MV-4-11 (cell line): ENCODE measurements at places on chromosomes 5 and 9.

DNA sequence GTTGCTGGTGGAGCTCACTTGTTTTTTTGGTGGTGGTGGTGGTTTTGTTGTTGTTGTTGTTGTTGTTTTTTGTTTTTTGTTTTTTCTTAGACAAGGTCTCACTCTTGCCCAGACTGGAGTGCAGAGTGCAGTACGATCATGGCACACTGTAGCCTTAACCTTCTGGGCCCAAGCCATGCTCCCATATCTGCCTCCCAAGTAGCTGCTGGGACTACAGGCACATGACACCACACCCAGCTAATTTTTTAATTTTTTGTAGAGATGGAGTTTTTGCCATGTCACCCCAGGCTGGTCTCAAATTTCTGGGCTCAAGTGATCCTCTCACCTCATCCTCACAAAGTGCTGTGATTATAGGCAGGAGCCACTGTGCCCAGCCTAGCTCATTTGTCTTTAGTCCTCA, 53.5 kb downstream of the NUP214 start:
- no peak for DNase-seq

DNA sequence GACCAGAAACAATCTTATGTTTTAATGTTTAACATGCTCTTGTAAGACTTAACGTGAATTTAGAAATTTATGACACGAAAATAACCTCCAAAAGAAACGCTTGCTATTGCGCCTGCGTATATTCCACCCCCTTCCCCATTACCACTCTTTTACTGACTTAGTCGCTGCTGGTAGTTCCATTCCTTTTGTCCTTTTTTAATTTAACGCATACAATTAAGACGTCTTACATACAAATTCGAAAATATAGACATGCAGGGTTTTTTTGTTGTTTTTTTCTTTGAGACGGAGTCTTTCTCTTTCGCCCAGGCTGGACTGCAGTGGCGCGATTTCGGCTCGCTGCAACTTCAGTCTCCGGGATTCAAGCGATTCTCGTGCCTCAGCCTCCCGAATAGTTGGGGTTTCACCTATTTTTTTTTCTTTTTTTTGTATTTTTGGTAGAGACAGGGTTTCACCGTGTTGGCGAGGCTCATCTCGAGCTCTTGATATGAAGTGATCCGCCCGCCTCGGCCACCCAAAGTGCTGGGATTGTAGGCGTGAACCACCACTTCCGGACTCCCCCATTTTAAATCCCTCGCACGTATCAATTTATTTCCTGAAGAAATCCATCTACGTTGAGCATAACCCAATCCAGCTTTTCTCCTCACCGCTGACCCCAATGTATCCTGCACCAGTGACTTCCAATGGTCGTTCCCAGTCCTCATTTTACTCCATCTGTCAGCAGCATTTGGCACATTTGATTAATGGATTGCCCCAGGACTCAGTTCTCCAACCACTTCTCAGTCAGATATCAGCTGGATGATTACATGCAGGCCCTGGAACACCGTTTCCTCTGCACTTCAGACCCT, 684 bp upstream of the MED7 start:
- peak; percentile 53 for DNase-seq

DNA sequence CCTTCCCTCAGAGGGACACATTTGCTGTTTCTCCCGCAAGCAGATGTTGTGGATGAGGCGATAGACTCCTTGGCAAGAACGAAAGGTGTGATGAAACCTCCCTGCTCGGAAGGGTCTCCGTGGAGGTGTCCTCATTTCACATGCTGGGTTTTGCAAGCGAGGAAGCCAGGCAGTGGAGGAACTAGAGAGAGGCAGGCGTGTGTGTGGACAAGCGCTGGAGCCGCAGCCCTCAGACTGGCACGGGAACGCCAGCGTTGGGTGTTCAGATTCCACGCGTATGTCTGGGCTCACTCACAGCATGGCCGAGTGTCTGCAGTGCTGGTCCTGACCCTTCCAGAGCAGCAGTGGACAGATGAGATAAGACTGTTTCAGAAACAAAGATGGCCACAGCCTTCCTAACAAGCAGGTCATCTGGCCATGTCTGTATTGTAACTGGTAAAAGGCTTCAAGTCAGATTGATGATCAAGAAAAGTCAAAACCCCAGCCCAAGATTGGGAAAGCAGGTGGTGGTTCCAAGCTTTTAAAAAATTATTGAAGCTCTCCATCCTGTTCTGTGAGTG, 35.0 kb upstream of the NCS1 start:
- DNase-seq = no peak

GRCh38 chr5:4817767-4818166, 322.4 kb upstream of the ADAMTS16 start:
- DNase-seq = no peak

DNA sequence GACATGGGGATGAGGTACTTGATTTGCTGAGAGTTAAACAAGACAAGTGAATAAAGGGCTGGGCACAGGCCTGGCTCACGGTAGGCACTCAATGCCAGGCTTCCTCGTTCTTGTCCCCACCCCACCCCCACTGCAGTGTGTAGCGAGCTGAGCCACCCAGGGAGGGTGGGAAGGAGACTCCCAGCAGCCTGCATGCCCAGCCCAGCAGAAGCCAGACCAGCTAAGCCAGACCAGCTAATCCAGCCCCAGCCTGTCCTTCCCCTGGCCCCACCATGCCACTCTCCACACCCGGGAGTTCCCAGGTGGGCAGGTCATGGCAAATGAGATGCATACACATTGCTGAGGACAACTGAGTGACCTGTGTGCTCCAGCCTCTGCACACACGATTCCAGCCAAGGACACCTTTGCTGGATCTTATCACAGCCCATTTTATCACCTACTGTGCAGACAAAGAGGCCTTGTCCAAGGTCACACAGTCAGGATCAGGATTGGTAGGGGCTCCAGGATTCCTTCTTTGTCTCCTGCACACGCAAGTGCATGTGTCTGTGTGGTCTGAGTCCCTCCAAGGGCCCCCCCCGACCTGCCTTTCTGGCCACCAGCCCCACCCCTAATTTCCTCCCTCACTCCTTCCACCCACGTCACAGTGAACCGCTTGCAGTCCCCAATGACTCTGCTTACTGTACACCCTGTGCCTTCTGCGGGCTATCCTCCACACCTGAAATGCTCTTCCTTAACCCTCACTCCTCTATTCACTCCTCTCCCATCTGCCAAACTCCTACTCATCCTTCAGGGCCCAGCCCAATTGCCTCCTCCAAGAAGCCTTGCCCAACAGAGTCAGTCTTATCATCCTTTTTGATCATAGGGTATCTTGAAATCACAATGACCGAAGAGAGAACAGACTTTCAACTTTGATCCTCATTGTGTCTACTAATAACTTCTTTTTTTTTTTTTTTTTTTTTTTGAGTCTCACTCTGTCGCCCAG, 26.6 kb downstream of the DUSP1 start:
- DNase-seq = no peak
